SK-N-SH (cell line): ENCODE measurements at places on chromosomes 11 and 22. TPM values are rescaled to one million over a fixed set of nuclear protein-coding genes. Genes with fewer than 3 reads are reported as not detected.

- no peak for DNase-seq
These were observed 109.3 kb upstream of the BMAL1 start for GRCh38 chr11:13168271-13168670.

- peak; percentile 12 for DNase-seq
These were observed 7.3 kb downstream of the CERK start for GRCh38 chr22:46730568-46731245.

DNA sequence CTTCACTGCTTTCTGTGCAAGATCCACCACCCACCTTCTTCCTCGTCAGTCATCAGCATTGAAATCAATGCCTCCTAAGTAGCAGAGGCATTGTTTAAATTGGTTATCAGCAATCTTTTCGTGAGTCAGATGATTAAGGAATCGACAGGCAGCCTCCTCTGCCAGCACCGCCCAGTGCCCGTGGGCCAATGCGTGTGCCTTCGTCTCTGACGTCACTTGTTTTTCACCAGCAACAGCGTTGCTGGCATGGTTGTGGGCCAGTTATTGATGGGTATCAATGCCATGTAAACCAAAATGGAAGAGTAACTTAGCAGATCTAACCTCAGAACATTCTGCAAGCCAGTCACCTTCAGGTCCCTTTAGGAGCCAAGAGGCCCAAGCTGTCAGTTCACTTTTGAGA lies 69.6 kb downstream of the BARX2 start:
- no peak for DNase-seq

DNA sequence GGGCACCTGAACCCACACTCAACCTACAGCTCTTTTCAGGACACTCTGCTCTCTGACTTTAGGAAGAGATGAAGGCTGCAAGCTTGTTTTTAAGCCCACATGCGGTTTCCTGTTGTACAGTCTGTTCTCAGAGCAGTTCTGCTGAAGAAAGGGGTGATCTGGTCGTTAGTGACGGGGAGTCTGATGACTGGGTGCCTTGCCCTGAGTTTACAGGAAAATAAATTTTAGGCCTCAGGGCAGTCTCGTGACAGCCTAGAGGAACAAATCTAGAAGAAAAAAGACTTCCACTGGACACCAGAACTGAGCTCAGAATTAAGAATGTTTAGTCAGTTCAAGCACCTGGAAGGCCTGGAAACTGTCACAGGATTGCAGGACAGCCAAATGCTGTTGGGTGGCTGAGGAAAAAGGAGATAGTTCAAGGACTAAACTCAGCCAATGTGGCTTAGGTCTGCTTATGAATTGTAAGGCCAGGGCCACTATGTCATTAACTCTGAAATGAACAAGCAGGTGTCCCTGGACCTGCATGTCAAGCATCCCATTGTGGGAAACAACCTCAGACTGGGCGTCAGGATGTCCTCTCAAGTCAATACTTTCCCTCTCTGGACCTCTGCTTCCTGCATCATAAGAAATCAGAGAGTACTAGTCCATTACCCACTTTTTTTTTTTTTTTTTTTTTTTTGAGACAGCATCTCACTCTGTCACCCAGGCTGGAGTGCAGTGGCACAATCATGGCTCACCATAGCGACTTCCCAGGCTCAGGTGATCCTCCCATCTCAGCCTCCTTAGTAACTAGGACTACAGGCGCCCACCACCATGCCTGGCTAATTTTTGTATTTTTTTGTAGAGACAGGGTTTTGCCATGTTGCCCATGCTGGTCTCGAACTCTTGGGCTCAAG lies 5.7 kb downstream of the PIK3IP1 start:
- DNase-seq, result no peak

GRCh38 chr11:35714882-35715627 lies 52.5 kb downstream of the TRIM44 start:
- no peak for DNase-seq

- DNase-seq, result no peak
These were observed 28.8 kb downstream of the TBC1D22A start for GRCh38 chr22:46791201-46791731.

The MAPK8IP1 gene
- polyA plus RNA-seq, result 11.0 and 12.5 TPM in 2 replicates

GRCh38 chr22:49205483-49205800 lies 622.2 kb downstream of the BRD1 start:
- no peak for DNase-seq

- no peak for DNase-seq
These were observed 54.9 kb downstream of the AHNAK start for GRCh38 chr11:62491571-62492329.

DNA sequence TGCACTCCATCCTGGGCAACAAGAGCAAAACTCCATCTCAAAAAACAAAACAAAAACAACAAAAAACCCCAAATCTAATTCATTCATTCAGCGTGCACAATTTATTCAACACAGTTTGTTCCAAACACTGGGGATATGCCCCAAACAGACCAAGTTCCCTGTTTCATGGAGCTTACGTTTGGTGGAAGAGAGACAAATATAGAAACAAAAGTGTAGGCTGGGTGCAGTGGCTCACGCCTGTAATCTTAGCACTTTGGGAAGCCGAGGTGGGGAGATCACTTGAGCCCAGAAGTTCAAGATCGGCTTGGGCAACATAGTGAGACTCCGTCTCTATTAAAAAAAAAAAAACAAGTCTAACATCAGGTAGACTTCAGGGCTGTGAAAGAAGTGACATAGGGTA lies 52.4 kb downstream of the PTPRJ start:
- no peak for DNase-seq

The FAM168A gene
- 17.8 and 18.2 TPM in 2 replicates for polyA plus RNA-seq

The NXPE1 gene
- polyA plus RNA-seq, result not detected in 2 replicates

GRCh38 chr11:30477061-30477460 lies 109.1 kb downstream of the MPPED2 start:
- DNase-seq, result no peak

DNA sequence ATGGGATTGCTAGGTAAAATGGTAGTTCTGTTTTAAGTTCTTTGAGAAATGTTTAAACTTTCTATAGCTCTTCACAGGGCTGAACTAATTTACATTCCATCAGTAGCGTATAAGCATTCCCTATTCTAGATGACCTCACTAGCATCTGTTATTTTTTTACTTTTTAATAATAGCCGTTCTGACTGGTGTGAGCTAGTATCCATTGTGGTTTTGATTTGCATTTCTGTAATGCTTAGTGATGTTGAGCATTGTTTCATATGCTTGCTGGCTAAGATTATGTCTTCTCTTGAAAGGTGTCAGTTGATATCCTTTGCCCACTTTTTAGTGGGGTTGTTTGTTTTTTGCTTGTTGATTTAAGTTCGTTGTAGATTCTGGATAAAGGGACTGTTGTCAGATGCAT lies 35.9 kb downstream of the MMP27 start:
- no peak for DNase-seq

DNA sequence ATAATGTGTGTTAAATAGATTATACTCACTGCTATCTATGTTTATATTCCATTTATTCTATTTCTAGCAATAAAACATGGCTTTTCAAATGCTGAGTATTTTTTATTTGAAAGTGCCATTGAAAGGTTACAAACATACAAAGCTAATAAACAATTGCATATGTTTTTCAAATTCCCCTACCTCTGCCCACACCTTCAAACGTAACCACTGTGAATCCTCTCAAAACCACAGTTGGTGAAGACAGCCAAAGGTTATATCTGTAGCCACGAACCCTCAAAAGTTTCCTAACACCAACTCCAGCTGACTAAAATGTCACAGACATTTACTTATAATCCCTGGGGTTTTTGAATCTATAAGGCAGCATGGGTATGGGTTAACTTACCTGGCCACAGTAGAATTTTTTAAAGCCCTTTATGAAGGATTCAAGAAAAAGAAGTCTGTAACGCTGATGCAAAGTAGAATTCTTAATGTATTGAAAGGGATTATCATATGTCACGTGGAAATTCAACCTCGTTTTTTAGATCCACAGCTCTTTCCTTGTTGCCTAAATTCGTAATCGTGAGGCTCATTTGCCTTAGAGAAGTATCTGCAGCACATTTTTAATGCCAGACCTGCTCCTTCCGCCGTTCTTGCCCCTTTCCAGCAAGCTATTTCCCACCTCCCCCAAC lies 122.5 kb upstream of the ZC3H12C start:
- no peak for DNase-seq

DNA sequence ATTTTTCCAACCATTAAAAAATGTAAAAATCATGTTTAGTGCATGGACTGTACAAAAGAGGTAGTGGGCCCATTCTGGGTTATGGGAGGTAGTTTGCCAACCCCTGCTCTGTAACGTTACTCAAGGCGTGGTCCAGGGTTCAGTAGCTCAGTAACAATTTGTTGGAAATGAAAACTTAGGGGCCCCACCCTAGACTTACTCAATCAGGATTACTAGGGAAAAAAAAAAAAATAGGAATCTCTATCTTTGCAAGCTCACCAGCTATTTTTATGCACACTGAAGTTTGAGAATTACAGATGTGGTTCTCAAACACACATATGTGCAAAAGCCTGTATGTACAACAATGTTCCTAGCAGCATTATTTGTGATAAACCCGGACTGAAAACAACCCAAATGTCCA lies 17.3 kb upstream of the LMO2 start:
- DNase-seq, result no peak

GRCh38 chr11:118081241-118081958 lies 4.5 kb downstream of the TMPRSS4 start:
- DNase-seq, result no peak

DNA sequence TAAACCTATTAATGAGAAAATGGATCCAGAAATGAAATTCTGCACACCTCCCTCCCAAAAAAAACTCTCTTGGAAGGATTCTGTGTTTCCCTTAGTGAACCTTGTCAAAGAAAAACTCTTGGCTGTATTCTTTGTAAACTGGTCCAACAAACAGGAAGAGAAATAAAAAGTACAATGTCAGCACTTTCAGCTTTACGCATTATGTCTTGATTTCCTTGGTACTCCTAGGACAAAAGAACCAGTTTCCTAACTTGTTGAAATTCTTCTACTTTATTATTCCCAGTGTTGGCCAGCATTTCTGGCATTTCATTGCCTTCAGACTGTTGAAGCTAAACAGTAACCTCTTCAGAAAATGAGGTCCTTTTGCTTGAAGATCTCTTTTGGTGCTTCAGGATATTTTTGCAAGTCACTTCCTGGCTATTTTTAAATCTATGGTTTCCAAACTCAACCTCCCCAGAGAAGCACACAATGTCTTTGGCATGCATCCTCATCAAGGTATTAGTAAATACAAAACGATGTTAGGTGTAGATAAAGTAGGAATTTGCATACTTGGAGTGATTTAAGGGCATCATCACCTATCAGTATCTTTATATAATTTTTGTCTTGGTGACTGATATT lies 342.7 kb downstream of the AASDHPPT start:
- DNase-seq, result no peak

- DNase-seq, result no peak
These were observed 53.7 kb downstream of the UBASH3B start for GRCh38 chr11:122709039-122709760.
